Kidney epithelial cell (primary cell): ENCODE measurements at places on chromosomes 6 and 20. TPM values are rescaled to one million over a fixed set of nuclear protein-coding genes. Genes with fewer than 3 reads are reported as not detected.

TMEM170B gene
- 2.9 and 3.2 TPM in 2 replicates for total RNA-seq

NOX3 gene
- total RNA-seq = 0.17 TPM in 1 of 2 replicates, not detected in the other

CDK5RAP1 gene
- total RNA-seq = 25.3 and 39.4 TPM in 2 replicates

PKIB gene
- 10.6 and 15.3 TPM in 2 replicates for total RNA-seq

PSORS1C1 gene
- total RNA-seq = 0.38 and 0.48 TPM in 2 replicates

CCR6 gene
- total RNA-seq = 0.41 TPM in 1 of 2 replicates, not detected in the other

GRCh38 chr6:3318821-3319540, 60.2 kb downstream of the PSMG4 start:
- DNase-seq = no peak

- no peak for DNase-seq
Measured at GRCh38 chr6:14328163-14328562, 210.6 kb downstream of the CD83 start.

GRCh38 chr20:34199183-34199582, 42.0 kb upstream of the ASIP start:
- no peak for DNase-seq

DNA sequence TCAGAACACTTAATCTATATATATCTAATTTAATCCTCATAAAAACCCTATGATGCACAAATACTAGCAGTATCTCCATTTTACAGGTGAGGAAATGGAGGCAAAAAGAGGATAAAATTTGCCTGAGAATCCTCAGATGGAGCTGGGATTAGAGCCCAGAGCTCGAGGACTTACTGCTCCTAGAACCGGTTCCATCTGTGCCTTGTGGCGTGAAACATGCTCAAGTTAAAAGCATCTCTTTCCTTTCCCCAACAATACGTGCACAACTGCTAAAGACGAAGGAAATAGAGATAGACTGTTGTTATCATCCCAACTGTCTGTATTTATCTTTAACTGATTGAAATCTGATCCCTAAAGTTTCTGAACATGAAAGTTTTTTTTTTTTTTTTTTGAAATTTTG, 367.6 kb upstream of the SOX4 start:
- DNase-seq = no peak

- no peak for DNase-seq
Measured at GRCh38 chr6:105880030-105880492, 206.1 kb upstream of the PRDM1 start.

GRCh38 chr6:31805939-31806469, 762 bp downstream of the LSM2 start:
- no peak for DNase-seq

DNA sequence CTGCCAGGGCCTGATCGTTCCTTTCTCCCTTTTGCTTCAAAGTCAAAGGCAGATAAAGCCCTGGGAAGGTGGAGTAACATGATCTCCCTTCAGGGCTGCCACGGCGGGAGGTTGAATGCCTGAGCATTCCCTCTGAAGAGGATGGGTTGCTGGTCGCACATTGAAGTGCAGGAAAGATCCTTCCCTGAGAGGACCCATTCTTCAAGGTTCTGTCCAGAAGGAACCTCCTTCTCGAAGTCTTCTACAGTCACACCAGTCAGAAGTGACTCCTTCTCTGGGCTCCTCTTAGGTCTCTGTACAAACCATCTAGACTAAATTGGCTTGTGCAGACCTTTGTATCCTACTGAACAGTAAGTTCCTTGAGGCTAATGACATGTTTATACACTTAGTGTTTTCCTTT, 192.6 kb upstream of the VGLL2 start:
- no peak for DNase-seq

- no peak for DNase-seq
Measured at GRCh38 chr6:28485482-28485881, 30.1 kb downstream of the GPX6 start.

GRCh38 chr20:1693427-1693826, 35.8 kb upstream of the SIRPG start:
- no peak for DNase-seq

DNA sequence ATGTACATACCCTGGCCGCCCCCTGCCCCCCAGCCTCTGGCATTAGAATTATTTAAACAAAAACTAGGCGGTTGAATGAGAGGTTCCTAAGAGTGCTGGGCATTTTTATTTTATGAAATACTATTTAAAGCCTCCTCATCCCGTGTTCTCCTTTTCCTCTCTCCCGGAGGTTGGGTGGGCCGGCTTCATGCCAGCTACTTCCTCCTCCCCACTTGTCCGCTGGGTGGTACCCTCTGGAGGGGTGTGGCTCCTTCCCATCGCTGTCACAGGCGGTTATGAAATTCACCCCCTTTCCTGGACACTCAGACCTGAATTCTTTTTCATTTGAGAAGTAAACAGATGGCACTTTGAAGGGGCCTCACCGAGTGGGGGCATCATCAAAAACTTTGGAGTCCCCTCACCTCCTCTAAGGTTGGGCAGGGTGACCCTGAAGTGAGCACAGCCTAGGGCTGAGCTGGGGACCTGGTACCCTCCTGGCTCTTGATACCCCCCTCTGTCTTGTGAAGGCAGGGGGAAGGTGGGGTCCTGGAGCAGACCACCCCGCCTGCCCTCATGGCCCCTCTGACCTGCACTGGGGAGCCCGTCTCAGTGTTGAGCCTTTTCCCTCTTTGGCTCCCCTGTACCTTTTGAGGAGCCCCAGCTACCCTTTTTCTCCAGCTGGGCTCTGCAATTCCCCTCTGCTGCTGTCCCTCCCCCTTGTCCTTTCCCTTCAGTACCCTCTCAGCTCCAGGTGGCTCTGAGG, 7.6 kb downstream of the CDKN1A start:
- DNase-seq = no peak

- no peak for DNase-seq
Measured at GRCh38 chr20:51434580-51435247, 107.8 kb downstream of the NFATC2 start.

DNA sequence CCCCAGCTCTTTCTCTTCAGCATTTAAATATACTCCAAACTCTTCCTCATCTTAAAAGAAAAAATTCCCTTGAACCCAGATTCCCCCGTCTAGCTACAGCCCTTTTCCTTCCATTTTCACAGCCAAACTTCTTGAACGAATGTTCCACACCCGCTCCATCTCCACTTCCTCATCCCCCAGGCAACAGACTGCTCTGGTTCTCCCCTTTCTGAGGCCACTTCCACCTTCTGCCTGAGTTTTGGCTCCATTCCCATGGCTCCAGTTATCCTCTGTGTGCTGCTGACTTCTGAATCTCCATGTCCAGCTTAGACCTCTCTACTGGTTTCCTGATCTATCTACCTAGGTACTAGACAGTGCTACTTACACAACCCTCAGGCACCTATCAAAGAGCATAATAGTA, 106.4 kb downstream of the RALGAPA2 start:
- no peak for DNase-seq

- DNase-seq = no peak
Measured at GRCh38 chr6:82712389-82712788, 348.8 kb downstream of the TPBG start.
